Foreskin keratinocyte (primary cell): ENCODE measurements at places on chromosomes 11 and 22.
A peak's percentile ranks its signal among the peaks of the same experiment; 100 is the strongest.

DNA sequence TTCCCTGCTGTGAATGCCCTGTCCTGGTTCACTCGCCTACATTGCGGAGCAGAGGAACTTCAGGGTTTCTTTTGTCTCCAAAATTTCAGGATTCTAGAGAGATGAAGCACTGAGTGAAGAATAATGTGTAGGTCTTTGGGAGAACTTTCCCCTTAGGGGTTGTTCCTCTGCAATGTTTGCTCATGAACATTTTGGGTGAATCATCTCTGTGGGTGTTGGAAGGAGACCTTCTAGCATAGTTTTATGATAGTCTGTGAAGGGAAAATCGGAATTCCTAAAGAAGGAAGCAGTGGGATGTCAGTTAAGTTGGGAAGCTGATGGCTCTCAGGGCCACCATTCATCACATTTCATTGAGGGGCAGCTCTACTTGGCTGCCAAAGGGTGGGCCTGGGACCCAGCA lies 64.8 kb downstream of the MIAT start:
- DNase-seq = no peak

- no peak for DNase-seq
Observed at GRCh38 chr11:11163236-11163635, 189.8 kb downstream of the CSNK2A3 start.

DNA sequence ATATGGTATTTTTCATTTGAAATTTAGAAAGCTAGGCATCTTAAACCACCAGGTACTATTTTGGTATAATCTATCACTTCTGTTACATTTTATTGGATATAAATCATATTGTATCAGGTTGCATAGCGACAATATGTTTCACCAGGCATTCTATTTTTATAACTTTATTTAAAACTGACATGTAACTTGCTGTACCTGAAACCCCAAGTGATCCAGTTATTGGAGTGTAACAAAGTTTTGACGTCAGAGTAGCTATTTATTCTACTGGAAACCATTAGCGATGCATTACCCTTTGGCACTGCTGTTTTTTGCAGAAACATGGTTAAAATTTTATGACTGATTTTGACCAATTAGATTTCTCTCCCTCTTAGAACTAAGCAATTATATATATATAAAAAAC lies 160.7 kb downstream of the METTL15 start:
- no peak for DNase-seq

DNA sequence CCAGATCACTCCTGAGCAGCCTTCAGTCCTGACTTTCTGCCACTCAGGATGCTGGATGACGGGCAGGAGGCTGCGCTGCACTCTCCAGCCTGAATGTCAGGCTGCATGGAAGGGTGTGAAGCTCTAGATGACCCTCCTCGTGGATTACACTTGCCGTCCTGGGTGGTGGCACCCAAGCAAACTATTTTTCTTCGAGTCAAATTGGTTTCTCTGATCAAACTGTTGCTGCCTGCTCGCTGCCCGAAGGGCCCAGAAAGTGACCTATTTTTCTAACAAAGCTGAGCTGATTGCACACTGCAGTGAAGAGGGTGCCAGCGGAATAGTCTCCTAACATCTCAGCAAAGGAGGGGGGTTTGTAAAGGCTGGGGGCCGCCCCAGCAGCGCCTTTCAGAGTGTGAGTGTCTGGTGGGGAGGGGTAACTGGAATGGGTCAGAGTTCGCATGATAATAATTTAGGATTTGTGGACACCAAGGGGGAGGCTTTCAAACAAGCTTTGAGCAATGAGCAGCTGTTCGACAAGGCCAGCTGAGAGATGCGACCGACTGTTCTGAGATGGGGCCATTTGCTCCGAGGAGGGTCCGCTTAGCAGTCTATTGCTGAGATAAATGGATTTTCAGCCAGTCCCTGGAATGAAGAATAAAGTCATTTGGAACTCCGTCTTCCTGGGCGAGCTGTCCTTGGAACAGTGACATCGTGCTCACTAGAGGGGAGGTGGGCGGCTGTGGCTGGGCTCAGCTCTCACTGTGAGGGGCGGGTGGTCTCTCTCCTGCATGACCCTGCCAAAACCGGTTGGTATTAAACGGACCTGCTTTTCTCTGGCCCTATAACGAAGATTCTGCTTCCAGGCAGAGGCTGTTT lies 537.6 kb downstream of the BRD1 start:
- no peak for DNase-seq

GRCh38 chr22:18057568-18058209 lies 20.1 kb upstream of the PEX26 start:
- peak; percentile 82 for DNase-seq

DNA sequence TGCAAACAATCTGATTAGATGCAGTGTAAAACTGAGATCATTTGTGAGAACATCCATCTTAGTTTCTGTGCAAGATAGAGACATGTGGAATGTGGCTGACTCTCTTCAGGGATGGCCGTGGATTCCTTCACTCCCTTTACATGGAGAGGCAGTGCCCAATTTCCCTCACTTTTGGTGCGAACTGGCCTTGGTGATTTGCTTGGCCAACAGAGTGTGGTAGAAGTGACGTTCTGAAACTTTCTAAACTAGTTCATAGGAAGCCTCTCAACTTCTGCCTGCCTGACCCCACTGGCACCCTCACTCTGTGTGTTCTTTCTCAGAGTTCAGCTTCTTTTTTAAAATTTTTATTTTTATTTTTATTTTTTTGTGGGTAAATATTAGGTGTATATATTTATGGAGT lies 9.9 kb upstream of the SYT13 start:
- no peak for DNase-seq

GRCh38 chr11:59053387-59053786 lies 32.7 kb upstream of the GLYATL1B start:
- no peak for DNase-seq

DNA sequence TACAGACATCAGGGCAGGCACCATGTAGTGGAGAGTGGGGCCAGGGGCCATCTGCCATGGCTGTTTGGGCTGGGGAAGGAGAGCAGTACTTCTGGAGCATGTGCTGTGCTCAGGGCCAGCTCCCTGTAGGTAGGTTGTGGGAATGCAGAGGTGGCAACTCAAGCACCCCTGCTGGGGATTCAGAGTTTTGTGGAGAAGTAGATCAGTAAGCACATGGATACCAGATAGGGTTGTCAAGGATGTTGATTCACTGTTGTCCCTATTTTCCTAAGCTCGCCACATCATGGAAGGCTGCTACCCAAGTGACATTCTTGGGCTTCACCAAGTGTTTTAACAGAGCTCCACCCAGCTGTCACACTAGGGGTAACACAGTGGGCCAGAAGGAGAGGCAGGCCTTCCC lies 67.2 kb downstream of the BMAL1 start:
- no peak for DNase-seq

- no peak for DNase-seq
Observed at GRCh38 chr11:94241896-94242295, 62.5 kb upstream of the IZUMO1R start.

DNA sequence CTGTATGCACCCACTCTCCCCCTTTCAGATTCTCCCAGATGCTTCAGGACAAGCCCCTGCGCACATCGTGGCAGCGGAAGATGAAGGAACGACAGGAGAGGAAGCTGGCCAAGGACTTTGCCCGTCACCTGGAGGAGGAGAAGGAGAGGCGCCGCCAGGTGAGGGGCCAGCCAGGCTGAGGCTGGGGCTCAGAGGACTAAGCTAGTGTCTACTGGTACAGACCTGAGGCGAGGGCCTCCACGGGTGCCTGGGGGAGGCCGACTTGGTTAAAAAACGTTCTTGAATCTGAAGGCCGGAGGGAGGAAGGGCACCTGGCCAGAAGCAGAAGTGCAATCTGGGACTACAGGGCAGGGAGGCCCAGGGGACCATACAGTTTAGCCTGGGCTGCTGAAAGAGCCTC lies 6.0 kb downstream of the CCDC86 start:
- no peak for DNase-seq

- DNase-seq = no peak
Observed at GRCh38 chr11:73983741-73984538, 1.3 kb upstream of the UCP2 start.

DNA sequence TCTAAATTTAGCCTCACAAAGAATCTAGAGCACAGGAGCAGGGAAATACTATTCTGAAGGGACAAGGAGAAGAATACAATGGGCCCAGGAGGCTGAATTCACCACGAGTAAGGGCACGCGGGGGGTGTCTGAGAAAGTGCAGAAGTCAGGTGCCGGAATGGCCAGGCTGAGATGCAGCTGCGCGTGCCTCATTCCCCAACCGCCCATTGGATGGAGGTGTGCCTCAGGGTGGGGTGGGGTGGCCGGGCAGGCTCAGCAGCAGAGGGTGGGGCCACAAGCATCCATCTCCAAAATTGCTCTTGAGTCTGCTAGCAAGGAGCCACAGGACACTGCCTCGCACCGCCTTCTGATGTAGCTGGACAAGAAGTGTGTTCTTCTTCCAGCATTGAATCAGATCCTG lies 387.0 kb downstream of the SHANK2 start:
- DNase-seq = no peak

DNA sequence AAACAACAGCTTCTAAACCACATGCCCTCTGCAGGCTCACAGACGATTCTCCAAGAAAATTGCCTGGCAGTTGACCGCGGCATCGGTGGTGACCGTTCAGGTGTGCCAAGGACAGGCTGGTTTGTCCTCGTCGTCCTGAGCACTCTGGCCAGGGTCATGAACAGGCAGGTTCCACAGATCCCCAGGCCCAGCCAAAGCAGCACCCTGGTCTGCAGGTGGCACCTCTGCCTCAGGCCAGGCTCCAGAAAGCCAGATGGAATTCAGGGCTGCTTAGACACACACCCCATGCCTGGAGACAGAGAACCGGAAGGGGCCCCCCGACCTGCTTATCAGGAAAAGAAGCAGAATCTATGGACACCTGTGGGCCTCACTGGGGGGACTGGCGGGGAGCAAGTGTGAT lies 338.7 kb downstream of the BRD1 start:
- no peak for DNase-seq
